Left ventricle myocardium inferior (tissue), 1 donor: ENCODE measurements at places on chromosomes 3 and 15. TPM values are rescaled to one million over a fixed set of nuclear protein-coding genes. Genes with fewer than 3 reads are reported as not detected.

The ZIC4 gene
- not detected for total RNA-seq

The AHSG gene
- not detected for total RNA-seq

DNA sequence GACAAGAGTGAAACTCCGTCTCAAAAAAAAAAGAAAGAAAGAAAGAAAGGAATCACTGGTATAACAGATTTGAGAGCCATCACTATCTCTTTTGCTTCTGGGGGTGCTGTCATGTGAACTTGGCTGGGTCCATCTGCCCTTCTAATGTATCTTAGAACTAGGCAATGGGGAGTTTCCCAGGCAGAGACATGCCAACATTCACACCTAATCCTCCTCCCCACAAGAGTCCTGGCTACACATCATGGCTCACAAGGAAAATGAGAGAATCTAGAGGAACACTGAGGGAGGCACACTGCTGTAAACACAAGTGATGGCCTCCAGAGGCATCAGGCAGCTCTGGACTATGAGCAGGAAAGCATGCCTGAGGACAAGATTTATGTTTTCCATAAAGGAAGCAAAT lies 67.8 kb upstream of the PPP2R3A start:
- DNase-seq, result no peak

The TPRG1 gene
- 1.5 TPM for total RNA-seq

GRCh38 chr3:32847528-32847927 lies 29.7 kb downstream of the TRIM71 start:
- no peak for DNase-seq
